ENCODE measurements at places on chromosomes 5 and 9.

DNA sequence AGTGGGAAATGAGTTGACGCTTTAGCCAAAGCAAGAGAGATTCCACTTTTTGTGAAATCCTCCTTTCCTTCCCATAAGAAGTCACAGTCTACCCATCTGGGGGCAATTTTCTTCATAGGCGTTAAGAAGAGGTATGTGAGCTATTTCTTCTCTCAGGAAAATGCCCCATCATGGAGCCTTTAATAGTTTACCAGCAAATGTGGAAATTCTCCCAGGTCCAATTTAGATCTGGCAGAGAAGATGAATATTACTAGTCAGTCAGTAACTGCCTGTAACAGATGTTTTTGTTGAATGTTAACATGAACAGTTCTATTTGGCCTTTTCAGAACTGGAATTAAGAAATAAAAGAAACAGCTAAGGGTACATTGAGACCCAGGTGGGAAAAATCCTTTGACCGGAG is 156.4 kb upstream of the RFX3 start:
- DNase-seq: no peak

- DNase-seq: no peak
Measured at GRCh38 chr5:96023518-96023917, 61.9 kb upstream of the ELL2 start.

DNA sequence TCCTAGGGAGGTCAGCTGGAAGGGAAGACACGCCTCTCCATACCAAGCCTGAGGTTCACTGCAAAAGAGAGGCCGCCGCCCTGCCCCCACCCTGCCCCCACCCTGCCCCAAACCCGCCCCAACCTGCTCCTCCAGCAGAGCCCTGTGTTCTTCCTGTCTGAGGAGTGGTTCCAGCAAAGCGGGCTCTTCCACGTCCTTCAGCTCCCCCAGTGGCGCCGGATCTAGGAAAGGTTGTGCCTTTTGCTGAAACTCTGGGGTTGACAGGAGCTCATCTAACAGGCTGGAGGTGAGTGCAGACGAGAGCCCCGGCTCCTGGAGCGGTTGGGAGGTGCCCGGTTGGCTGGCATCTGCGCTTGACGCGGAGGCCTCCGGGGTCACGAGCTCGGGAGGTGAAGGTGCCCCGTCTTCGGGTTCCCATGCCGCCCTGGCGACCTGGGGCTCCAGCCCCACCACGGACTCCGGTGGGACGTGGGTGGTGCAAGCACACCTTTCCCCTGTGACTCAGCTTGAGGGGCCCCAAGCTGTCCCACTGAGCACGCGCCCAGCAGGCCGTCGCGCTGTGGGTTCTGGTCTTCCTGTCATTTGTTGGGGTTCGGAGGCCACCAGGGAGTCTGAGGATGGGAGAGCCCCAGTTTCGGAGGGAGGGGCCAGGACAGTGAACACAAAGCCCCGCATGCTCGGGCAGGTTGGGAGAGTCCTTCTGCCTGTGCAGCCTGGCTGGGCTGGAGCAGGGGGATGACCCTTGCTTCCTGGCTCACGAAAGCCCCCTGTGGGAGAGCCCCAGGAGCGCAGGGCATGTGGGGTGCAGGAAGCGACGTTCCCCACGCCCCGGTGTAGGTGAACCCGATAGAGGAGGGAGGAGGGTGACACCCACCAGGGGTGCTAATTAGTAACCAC is 1467.1 kb downstream of the FOXD4L5 start:
- DNase-seq: peak; percentile 61

GRCh38 chr9:76904661-76905457 is 1.1 kb downstream of the PRUNE2 start:
- DNase-seq: no peak

DNA sequence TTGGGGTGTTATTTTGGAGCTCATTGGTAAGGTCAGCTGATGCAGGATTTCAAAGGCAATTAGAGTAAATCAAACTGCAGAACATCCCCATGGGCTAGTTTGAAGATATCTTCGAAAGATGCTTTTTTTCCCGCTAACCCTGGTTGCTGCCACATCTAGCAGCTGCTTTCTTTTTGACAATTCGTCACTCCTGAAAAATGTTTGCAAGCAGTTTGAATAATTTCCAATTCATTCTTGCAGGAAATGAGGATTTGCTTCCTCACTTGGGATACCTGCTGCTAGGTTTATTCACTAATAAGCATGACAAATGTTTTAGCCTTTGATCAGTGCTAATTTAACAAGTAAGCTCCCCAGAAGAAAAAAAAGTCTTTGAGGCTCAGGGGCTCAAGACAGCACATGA is 649.6 kb upstream of the RORB start:
- no peak for DNase-seq

- peak; percentile 73 for DNase-seq
Measured at GRCh38 chr9:136342181-136343120, 15.1 kb downstream of the GPSM1 start.

GRCh38 chr9:15834541-15834940 is 281.7 kb downstream of the CCDC171 start:
- DNase-seq: no peak

DNA sequence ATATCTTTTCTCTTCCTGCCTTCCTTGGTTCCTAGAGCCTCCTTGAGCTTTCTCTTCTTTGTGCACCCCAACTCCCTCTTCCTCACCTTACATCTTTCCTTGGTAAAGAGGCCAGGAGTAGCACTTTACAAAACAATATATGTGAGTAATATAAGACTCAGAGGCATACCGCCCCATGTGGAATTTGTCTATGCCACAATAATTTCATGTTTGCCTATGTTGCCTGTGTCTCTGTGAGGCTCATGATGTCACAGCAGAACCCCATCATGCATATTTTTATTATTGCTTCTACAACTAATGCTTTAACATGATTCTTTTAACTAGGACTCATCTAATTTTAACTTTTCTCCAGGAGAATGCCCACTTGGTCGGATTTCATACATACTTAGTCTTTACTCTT is 15.0 kb upstream of the LVRN start:
- DNase-seq: no peak

GRCh38 chr5:29307478-29307877 is 1886.0 kb upstream of the CDH6 start:
- no peak for DNase-seq

GRCh38 chr5:78879516-78879915 is 105.6 kb downstream of the ARSB start:
- no peak for DNase-seq

GRCh38 chr5:158431369-158432029 is 572.6 kb upstream of the CLINT1 start:
- no peak for DNase-seq

GRCh38 chr9:17839776-17840175 is 260.9 kb downstream of the SH3GL2 start:
- no peak for DNase-seq

- DNase-seq: no peak
Measured at GRCh38 chr5:42944989-42945388, 95.1 kb downstream of the ANXA2R start.

- DNase-seq: no peak
Measured at GRCh38 chr5:135490245-135491037, 38.3 kb upstream of the TIFAB start.

- peak; percentile 4 for DNase-seq
Measured at GRCh38 chr9:86099701-86100364, 475 bp upstream of the GOLM1 start.

- DNase-seq: no peak
Measured at GRCh38 chr5:137286025-137286610, 213.0 kb downstream of the SPOCK1 start.

GRCh38 chr9:14343261-14344031 is 29.5 kb upstream of the NFIB start:
- no peak for DNase-seq

DNA sequence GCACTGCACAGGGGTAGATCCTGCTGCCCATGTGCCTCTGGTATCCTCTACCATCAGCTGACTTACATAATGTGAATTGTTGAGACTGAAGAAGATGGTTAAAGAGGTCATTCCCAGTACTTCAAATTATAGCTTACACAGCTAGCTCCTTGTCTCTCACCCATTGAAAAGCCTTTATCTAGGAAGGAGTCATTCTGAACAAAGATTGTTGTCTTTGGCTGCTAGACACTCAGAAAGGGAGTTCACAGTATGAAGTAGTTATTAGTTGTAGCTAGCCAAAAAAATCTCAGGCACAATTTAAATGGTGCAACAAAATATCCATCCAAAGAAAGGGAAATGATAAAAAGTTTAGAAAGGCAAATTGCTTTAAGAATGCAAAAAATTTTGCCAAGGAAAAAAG is 102.0 kb upstream of the NREP start:
- no peak for DNase-seq

DNA sequence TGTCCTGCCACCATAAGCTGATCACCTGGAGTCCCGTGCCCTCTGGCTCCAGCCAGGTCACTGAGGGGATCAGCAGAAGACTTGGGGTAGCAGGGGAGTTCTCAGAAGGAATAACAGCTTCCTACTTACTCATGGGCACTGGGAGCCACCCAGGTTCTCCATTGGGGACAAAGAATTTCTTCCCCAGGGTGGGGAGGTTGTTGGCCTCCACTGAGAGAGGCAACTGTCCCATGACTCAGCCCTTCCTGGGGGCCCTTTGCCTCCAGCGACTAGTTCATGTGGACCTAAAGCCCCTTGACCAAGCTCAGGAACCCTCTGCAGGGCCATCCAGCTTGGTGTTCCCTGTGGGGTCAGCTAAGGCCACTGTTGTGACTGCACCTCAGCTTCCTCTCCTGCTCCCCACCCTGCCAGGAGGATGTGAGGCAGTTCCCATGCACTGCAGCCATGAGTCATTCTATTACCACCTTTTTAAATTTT is 175.0 kb downstream of the AUH start:
- no peak for DNase-seq

- DNase-seq: no peak
Measured at GRCh38 chr5:134543820-134544614, 18.5 kb downstream of the JADE2 start.

GRCh38 chr5:40571729-40572128 is 108.0 kb upstream of the PTGER4 start:
- no peak for DNase-seq

DNA sequence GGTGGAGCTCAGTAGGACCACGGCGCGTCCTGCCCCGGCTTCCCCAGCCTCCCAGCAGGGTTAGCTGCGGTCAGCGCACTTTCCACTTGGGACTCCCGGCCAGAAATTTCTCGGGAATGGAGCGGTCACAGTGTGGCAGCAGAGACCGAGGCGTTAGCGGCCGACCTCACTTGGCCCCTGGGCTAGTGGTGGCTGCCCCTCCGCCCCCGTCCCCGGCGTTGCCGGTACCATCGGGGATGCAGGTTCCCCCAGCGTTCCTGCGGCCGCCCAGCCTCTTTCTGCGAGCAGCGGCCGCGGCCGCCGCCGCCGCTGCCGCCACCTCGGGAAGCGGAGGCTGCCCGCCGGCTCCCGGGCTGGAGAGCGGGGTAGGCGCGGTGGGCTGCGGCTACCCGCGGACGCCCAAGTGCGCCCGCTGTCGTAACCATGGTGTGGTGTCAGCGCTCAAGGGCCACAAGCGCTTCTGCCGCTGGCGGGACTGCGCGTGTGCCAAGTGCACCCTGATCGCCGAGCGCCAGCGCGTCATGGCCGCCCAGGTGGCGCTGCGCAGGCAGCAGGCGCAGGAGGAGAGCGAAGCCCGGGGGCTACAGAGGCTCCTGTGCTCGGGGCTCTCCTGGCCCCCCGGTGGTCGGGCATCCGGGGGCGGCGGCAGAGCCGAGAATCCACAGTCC is 460 bp downstream of the DMRTA1 start:
- DNase-seq: peak; percentile 25

DNA sequence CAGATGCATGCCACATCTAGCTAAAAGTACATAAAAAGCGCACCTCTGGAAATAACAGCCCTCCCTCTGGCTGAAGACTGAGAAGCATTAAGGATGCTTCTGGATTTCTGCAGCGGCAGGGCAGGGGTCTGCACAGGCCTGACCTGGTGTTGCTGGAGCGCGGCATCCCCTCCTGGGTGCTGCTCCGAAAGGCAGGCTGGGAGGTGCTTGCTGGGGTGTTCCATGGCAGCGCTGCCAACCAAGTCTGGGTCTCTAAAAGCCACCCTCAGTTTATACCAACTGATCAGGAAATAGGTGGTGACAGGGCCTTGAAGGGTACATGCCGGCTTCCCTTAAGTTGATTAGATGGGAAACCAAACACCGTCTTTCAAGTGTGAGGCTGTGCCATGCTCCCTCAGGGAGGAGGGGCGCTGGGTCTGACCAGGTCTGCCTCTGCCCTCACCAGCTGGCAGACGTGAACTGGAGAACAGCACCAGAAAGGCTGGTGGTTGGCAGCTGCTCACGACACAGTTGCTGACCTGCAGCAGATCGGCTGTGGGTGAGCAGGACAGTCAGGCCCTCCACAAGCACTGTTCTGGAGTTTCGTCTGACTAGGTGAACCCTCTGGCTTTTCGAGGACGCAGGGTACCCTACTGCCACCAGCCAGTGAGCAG is 81.6 kb downstream of the DAP start:
- DNase-seq: no peak

GRCh38 chr5:179250561-179251225 is 94.6 kb downstream of the ADAMTS2 start:
- no peak for DNase-seq

- DNase-seq: no peak
Measured at GRCh38 chr9:132459661-132460060, 49.6 kb downstream of the CFAP77 start.

DNA sequence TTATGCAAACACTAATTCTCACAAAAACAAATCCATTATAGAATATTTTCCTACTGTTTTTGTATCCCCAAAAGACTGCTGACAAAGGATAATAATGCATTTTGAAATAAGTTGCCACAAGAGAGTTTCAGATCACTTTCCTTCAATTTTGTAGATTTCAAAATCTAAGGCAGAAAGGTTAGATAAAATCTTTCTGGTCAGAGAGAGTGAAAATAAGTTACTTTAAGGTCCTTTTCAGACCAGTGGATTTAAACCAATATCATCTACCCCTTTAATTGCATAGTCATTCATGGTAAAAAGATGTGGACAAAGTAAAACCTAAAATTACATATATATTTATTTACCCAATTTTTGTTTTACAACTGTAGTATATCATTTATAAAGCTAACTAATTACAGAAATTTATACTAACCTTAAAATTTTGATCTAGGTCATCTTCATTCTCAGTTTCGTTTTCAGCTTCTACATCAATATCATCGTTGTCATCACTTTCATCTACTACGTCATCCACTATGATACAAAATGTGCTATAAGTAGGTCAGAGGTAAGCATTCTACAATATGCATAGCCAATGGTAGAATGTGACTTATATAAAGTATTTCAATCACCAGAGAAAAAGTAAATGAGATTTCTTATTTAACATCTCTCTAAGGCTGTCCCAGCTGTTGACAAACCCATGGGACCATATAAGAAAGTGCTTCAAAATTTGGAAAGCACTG is 95.7 kb downstream of the AGTPBP1 start:
- no peak for DNase-seq

- DNase-seq: no peak
Measured at GRCh38 chr9:19649336-19650041, 139.3 kb downstream of the SLC24A2 start.

- DNase-seq: no peak
Measured at GRCh38 chr5:3024976-3025375, 273.5 kb upstream of the IRX2 start.

- no peak for DNase-seq
Measured at GRCh38 chr5:133382661-133383579, 229.4 kb downstream of the FSTL4 start.

GRCh38 chr5:4700069-4700468 is 440.1 kb upstream of the ADAMTS16 start:
- DNase-seq: peak; percentile 9

GRCh38 chr5:56498759-56499395 is 265.7 kb upstream of the ANKRD55 start:
- DNase-seq: no peak

GRCh38 chr9:32136700-32137339 is 247.6 kb upstream of the ACO1 start:
- no peak for DNase-seq

Data from stimulated activated CD4-positive, alpha-beta T cell treated with anti-CD3 and anti-CD28 coated beads, Interleukin-4, amount 100 ng/mL, for 48 hours (primary cell).